ENCODE measurements at places on chromosomes 2 and 18.
A peak's percentile ranks its signal among the peaks of the same experiment; 100 is the strongest.

GRCh38 chr18:44536619-44537018, 144.1 kb upstream of the SETBP1 start:
- no peak for DNase-seq

- DNase-seq = no peak
Observed at GRCh38 chr2:16101196-16101595, 160.8 kb downstream of the MYCN start.

DNA sequence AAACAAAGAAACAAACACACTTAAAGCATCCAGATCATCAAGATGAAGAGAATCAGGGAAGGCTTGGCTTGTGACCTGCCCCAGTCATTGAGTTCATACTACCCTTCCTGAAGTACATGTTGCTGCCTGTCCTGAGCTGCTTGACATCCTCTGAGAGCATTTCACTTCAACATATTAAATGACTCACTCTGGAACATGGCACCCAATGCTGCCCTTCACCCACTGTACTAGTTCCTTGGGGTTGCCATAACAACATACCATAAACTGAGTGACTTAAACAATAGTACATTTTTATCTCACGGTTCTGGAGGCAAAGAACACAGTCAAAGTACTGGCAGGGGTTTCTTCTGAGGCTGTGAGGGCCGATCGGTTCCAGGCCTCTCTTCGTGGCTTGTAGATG, 371.3 kb downstream of the RNF144A start:
- DNase-seq = no peak

DNA sequence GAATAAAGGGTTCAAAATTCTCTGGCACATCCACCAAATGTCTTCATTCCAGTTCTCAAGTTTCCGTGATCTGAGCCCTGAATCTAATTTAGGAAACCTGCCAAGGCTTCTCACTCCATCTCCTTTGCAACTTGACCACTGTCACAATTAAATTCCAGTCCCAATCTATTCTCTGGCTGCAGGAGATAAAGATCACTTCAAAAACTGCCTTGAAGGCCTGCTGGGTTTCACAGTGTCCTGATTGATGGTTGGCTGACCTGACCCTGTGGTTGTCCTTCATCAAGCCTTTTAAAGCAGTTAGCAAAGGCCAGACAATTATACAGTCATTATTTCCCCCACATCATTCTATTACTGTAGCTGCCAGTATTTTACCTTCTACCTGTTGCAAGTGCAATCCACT, 60.3 kb upstream of the DNAJC10 start:
- DNase-seq = no peak

GRCh38 chr2:238571661-238572372, 145.1 kb downstream of the ASB1 start:
- no peak for DNase-seq

GRCh38 chr2:197908156-197908555, 103.8 kb downstream of the PLCL1 start:
- DNase-seq = no peak

- DNase-seq = no peak
Observed at GRCh38 chr2:55159037-55159651, 72.9 kb downstream of the CLHC1 start.

DNA sequence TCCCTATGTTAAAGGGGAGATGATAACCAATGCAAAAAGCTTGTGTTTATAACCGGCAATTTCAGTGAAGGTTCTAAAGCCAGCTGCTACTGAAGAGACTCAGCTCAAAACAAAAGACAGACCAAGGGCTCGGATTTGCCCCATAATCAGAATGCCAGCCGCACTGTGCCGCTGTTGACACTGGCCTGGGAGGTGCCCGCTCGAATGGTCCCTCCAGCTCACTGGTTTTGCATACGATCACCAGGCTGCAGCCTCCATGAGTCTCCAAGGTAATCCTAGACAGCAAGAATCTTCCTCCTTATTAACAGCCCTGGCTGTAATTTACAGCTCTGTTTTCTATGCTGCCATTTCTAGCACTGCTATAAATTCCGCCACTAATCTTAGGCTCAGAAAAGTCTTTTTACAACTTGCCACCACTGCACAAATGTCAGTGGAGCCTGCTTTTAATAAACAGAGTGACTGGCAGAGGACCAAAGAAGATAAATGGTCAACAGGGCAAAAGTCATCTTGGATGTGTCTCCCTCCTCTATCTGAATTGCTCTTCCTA, 155.7 kb upstream of the SH3BP4 start:
- no peak for DNase-seq

DNA sequence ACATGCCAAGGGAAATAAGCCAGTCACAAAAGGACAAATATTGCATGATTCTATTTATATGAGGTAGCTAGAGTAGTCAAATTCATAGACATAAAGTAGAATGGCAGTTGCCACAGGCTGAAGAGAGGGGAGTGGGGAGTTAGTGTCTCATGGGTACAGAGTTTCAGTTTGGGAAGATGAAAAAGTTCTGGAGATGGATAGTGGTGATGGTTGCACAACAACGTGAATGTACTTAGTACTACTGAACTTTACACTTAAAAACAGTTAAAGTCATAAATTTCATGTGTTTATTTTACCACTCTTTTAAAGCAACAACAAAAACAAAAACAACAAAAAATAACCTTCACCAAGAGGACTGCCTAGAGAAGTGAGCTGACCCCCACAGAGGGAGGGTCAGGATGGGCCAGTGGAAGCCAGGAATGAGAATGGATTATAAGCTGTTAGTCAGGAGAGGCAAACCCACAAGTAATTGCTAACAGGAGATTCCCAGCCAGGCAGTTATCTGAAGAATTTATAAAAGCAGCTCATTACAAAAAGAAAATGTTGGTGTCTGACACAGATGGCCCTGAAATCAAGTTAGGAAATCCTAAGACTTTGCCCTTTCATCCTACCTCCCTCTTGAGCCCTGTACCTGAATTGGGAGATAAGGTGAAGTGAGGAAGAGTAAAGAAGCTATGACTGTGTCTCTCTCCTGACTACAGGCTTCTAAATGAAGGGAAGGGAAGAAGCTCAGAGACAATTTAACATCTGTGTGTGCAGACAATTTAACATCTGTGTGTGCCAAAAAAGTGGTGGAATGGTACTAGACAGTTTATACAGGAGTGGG, 263.4 kb downstream of the PDE11A start:
- DNase-seq = no peak

DNA sequence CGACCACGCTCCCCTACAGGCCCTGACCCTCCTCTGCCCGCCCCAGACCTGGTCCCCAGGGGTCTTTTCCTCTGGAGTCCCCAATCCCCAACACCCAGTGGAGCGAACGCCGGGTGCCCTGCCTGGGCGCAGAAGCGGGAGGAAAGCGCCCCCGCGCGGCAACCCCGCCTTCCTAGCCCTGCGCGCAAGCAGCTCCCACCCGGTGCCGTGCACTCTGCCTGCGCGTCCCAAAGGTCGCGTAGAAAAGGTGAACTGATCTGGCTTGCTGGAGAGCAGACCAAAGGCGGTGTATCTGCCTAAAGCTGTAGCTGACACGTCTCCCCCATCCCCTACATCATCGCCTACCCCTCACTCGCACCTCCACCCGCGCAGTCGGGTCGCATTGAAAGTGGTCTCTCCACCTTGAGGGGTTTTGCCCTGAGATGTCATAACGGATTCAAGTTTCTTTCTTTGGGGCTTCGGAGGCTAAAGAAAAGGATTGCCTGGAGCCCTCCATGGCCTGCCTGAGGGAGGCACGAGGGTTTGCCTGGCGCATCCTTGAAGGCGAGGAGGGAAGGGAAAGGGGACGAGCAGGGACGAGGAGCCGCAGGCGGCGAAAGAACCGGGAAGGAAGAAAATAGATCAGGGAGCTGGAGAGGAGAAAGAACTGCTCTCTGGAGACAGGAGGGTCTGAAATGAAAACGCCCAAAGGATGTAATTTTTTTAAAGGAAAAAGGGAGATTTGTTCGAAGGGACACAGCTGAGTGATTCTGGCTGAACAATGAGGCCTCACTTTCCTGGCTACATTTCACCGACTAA, 5.8 kb downstream of the GAD1 start:
- no peak for DNase-seq

- no peak for DNase-seq
Observed at GRCh38 chr2:38406597-38407110, 29.6 kb upstream of the ATL2 start.

DNA sequence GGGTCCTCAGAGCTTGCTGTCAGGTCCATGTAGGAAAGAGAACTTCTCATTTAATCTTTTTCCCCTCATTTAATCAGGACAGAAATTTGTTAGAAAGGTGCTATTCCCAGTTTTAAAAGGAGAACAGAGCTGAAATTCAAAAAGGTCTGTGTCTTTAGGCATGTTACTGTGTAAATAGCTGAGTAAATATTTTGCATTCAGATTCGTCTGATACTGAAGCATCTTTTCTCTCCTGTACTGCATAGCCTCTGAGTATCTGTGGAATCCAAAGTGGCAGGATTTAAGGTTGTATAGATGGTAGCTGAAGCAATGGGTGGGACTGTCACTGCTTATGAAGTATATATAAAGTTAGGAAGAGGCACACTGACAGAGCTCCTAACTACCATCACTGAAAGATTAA, 9.0 kb downstream of the PTPN4 start:
- DNase-seq = no peak

DNA sequence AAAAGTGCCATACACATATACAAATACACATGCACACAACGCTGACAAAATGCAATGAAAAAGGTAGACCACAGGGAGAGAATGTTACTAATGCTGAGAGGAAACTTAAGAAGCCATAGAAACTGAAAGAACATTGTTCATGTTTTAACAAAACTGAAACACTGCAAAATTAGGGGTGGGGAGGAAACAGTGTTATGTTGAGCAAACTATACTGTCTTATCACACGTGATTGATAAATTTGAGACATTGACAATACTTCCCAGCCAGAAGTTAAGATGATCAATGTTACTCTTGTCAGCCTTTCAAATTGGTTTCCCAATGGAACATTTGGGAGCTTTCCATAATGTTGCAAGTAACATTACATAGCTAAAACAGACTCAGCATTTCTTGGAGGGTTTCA, 165.5 kb downstream of the L3MBTL4 start:
- no peak for DNase-seq

GRCh38 chr2:166766220-166766619, 122.1 kb upstream of the XIRP2 start:
- no peak for DNase-seq

DNA sequence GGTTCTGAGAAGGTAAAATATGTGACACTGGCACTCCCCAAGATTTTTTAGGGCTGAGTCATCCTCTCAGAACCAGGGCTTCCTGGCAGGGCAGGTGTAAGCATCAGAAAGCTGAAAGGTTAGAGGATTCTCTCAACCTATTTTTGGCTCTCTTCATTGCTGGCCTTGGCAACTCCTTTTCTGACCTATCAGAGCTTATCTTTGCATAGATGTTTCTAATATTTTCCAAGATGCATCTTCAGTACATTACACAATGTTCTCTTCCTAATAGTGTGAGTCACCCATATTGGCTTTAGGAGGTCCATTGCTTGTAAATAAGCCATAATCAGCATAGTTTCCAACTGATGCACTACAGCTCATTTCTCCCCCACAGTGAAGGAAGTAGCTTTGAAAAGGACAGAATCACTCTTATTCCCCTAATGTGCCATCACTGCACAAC, 2008.4 kb upstream of the PIK3C3 start:
- DNase-seq = no peak

GRCh38 chr2:148893906-148894305, 18.9 kb downstream of the KIF5C start:
- no peak for DNase-seq

GRCh38 chr2:173574324-173575112, 219.8 kb downstream of the CDCA7 start:
- DNase-seq = no peak

DNA sequence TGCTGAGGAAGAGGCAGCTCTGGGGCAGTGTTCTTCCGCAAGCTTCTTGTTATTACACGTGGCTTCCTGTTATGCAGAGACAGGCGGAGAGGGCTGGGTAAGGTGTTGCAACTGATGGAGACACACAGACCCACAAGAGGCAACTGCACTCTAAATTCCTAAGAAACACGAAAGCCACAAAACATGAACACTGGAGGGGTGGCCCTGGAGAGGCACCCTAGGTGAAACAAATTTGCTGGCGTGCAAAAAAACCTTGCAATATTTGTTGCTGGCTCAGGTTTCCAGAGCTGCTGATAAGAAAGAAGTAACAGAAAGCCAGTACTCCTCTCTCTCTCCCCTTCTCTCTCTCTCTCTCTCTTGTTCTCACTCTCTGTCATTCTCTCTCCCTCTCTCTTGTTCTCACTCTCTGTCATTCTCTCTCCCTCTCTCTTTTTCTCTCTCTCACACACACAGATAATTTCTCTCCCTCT, 31.8 kb downstream of the ARHGAP25 start:
- peak; percentile 24 for DNase-seq

GRCh38 chr2:162400336-162400735, 56.4 kb downstream of the GCA start:
- DNase-seq = no peak

- DNase-seq = no peak
Observed at GRCh38 chr2:55493220-55493619, 26.3 kb upstream of the CFAP36 start.

DNA sequence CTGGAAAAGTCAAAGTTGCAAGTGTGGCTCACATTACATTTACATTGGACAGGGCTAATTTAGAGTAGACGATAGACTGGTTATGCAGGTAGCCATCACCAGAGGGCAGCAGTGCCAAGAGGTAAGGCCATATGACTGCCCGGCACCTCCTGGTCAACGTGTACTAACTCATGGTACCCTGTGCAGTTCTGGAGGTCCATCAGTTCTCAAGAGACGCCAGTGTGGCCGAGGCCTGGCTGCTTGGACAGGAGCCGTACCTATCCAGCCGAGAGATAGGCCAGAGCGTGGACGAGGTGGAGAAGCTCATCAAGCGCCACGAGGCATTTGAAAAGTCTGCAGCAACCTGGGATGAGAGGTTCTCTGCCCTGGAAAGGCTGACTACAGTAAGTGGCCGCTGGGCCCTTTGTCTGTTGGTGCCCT, 65.8 kb upstream of the EML6 start:
- DNase-seq = no peak

DNA sequence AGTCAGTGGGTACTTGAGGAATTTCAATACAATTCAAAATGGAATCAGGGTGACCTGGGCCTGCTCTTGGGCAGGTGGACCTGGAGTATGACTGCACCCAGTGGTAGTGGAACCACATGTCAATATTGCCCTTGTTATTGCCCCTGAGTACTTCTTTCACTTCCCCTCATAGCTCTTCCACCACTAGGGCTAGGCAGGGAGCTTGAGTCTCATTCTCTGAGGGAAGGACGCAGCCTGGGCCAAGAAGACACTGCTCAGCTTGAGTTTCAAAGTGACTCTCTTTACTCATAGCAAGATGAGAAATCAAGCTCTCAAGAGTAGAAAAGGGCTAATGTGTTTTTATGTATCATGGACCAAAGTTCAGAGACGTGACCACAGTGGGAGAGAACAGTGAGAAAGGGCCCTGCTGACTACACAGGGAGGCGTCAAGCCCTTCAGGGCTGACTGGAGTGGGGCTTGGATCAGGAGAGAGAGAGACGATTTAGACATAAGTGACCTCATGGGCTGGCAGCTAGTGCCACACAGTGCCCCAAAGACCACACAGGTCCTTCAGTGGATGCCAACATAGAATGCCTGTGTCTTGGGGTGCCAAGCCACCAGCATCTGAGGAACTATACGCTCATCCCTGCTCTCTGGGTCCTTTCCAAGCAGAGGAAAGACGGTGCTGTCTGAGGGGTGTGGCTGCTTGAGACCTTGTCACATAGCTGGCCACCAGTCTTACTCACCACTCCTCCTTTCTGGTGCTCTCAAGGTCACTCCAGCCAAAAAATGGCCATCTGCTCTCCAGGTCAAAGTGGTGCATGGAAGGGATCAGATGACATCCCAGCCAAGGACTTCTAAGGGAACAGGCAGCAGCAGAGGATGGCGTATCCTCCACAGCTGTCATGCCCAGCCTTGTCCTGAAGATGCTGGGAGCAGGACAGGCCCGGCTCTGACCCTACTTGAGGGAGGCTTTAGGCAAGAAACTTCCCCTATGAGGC, 13.0 kb downstream of the PTMA start:
- no peak for DNase-seq

GRCh38 chr2:37692711-37693110, 21.3 kb upstream of the CDC42EP3 start:
- DNase-seq = no peak

All from activated T-helper 1 cell treated with anti-CD3 and anti-CD28 coated beads, Interleukin-2, amount 50 U/mL, for 16 hours (primary cell).